ENCODE measurements at places on chromosomes 3 and 15.
A peak's percentile ranks its signal among the peaks of the same experiment; 100 is the strongest.

DNA sequence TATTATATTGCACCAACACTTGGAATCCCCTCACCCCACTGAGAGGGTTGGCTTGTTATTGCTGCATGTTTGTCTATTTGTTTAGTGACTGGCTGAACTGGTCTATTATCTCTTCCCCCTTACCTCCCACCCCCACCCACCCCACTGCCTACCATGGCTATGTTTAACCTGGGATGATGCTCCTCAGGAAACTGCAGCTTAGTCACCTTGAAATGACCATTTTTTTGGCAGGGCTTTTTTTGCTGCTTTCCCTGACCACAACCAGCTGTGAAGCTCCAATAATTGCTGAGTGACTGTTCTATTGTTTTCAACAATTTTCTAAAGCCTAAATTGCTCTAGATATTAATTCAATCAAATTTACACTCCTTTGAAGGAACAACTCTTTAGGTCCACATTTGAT lies 137.9 kb upstream of the CADM2 start:
- no peak for DNase-seq

DNA sequence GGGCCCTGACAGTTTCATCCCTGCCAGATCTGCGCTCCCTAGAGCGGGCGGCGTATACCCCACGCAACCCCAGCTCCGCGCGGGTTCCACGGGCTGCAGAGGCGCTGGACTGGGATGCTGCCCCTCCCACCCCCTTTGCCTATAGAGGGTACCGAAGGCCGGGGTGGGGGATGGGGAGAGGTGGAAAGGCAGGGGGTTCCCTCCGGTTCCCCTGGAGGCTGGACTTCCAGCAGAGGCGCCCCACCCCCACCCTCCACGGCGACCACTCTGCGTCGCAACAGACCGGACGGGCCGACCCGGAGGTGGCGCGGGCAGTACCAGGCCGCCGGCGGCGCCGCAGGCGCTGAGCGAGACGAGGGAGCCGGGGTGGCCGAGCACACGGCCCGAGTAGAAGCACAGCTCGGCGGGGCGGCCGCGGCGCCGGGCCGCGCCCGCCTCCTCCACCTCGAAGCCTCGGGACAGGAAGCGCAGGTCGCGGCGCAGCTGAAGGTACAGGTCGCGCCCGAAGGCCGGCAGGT lies 995 bp downstream of the ADAMTS17 start:
- DNase-seq: no peak

DNA sequence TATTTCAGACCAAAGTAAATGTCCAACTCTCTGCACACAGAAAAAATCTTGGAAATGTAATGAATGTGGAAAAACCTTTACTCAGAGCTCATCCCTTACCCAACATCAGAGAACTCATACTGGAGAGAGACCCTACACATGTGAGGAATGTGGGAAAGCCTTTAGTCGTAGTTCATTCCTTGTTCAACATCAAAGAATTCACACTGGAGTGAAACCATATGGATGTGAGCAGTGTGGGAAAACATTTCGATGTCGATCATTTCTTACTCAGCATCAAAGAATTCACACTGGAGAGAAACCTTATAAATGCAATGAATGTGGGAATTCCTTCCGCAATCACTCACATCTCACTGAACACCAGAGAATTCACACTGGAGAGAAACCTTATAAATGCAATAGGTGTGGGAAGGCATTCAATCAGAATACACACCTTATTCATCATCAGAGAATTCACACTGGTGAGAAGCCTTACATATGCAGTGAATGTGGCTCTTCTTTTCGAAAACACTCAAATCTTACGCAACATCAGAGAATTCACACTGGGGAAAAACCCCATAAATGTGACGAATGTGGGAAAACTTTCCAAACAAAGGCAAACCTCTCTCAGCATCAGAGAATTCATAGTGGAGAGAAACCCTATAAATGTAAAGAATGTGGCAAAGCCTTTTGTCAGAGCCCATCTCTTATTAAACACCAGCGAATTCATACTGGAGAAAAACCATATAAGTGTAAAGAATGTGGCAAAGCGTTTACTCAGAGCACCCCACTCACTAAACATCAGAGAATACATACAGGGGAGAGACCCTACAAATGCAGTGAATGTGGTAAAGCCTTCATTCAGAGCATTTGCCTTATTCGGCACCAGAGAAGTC lies 8.0 kb upstream of the ZNF501 start:
- DNase-seq: no peak

DNA sequence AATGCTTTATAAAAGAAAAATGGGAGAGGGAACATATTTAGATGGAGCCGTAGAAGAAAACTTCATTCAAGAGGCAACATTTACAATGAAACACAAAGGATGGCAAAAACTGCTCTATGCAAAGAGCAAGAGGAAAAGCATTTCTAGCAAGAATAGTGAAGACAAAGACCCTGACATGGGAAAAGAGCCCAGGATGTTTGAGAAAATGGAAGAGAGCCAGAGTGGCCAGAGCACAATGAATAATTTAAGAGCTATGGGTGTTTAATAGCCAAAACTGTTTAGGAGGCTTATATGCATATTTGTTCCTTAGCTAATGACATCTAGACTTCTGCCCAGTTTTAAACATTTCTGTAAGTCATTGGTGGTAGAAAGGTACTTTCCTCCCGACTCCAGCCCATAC lies 25.4 kb upstream of the SEMA6D start:
- no peak for DNase-seq

DNA sequence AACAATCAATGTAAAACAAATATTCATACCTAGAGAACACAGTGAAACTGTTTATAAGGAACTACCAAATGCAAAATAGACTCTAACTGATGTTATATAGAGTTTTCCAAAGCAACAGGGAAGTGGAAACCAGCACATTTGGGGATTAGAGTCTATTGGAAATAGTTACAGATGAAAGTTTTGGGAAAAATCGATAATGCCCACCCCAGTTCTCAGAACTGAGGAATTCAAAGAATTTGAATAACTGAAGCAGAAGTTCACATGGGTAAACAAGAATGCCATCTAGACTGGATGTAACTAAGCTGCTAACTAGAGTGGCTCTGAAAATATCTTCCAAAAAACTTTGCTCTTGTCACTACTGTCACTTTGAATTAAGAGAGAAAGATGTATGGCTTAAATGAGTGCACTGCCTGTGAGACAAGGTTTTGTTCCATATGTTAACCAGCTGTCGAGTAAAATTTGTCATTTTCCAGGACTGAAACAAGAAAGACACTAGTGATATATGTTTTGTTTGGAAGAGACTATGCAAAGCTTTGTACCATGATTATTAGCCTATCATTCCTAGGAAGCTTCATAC lies 9.2 kb upstream of the DENND4A start:
- DNase-seq: no peak

DNA sequence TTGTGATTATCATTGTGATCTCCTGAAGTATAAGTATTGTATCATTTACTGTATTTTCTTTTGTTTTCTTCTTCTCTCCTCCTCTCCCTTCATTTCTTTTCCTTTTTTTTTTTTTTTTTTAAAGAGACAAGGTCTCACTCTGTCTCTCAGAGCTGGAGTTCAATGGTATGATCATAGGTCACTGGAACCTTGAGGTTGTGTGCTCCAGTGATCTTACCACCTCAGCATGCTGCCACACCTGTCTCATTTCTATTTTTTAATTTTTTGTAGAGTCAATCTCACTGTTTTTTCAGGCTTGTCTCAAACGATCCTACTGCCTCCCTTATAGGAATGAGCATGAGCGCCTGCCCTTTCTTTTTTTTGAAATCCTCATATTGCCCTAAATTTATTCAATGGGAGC lies 23.4 kb downstream of the NMD3 start:
- DNase-seq: no peak

DNA sequence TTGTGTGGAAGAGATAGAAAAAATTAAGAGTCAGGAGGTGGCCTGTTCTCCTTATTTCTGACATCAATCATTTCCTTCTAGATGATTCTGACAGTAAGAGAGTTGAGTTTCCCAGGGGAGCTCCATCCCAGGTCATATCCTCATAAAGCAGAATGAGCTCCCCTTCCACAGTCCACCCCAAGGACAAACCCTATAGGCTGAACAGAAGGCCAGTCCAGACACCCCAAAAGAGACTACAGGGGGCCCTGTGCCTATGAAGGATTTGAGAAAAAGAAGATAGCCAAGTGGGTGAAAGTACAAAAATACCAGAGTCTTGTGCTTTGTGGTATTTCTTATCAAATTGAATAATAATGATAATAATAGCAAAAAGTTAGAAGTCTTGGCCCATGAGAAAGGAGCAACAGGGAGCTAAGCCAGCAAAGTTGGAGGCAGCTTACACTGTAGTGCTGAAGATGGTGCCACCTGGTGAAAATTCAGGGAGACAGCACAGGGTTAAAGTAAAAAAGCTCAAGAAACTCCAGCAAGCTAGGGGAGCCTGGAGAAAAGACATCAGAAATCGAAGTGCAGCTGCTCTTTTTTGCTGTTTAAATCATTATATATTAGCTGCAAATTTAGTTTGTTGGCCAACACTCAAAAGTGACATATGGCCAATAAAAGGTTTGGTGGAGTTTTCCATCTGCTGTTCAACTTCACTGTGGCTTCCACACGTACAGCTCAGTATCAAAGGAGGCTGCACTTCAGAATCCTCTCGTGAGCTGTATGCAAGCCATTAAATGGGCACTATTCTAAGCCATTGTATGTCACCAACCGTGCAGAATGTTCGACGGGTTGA lies 35.8 kb upstream of the SLC24A5 start:
- DNase-seq: no peak

DNA sequence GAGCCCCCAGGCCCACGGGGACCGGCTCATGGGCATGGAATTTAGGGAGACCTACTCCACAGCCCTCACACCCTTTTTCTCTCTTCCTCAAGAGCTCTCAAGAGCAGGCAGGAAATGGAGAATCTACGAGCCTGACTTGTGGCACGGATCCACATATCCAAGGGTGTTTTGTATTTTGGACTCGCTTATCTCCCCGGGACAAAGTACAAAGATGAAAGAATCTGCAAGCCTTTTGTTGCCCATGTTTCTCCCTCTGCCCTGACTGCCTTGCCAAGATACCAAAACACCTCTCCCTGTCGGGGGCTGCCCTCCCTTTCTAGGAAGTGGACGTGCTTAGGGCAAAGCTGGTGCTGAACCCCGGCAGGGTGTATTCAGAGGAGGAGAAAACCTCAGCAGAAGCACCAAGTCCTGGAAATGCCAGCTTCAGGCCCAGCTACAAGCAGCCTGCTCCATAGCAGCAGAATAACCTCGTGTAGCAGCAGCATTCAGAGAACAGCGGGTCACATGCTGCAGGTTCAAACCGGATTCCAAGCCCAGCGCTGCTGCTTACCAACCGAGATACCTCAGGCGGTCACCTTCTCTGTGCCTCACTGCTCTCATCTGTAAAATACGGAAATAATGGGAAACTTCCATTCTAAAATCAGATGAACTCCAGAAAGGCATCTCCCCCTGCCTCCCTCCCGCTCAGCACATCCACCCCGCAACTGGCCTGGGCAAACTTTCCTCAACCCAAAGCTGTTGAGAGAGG lies 35.2 kb downstream of the DNASE1L3 start:
- DNase-seq: peak; percentile 67

GRCh38 chr15:33292717-33293307 lies 18.0 kb upstream of the RYR3 start:
- peak; percentile 66 for DNase-seq

DNA sequence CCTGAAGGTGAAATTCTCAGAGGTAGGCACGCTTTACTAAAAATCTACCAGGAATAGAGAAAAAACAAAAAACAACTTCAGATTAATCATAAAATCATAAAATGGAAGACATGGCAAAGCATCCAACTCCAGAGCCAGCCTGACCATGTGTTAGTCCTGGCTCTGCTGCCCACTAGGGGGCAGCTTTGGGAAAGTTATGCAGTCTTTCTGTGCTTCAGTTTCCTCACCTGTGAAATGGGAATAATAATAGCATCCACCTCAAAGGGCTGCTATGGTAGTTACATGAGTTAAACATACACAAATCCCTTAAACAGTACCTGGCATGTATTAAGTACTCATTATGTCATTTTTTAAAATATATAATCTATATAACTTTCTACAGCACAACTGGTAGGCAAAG lies 52.3 kb downstream of the WNT5A start:
- DNase-seq: no peak

DNA sequence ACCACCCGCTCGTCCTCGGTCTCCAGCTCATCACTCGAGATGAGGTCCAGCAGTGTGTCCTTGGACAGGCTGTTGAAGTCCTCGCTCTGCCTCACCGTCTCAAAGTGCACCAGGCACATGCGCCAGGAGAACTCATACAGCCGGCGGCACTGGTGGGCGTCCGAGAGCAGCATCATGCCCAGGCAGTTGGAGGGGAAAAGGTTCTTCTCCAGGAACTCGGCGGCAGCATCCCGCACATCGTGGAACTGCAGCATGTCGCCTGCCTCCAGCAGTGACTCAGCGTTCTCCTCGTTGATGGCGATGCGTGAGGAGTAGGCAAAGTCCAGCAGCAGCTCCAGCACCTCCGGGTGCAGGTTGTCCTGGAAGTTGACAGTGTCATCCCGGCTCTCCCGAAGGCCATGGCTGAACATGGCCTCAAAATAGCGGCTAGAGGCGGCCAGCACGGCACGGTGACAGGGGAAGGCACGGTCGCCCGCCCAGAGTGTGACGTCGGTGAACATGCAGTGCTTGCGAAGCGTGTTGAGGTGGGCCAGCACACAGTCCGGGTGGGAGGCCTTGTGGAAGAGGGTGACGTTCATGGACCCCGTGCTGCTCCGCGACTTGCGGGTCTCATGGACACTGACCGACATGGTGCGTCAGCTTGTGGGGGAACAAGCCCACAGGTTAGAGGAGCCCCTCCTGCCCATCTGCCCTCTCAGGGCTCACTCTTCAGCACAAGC lies 25.4 kb downstream of the KLHL25 start:
- no peak for DNase-seq

- DNase-seq: no peak
Measured at GRCh38 chr3:135918600-135918999, 46.9 kb upstream of the PPP2R3A start.

- no peak for DNase-seq
Measured at GRCh38 chr3:108546692-108547091, 36.3 kb upstream of the MYH15 start.

DNA sequence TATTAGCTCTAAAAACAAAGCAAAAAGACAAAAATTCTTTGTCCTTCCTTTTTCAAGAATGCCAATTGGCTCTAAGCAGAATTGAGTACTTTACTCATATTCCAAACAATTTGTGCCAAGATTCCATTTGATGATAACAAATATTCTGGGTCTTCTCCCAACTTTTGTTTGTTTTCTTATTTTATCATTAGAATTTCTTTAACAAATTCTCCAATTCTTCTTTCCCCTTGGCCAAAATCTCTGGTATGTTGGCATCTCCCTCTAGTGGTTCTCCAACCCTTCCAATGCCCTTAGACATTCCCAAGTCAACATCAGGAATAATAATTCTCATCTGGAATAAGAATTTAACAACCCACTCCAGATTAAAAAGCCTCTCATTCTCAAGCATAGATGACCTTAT lies 5.3 kb downstream of the CPOX start:
- no peak for DNase-seq

- DNase-seq: no peak
Measured at GRCh38 chr3:126494204-126494969, 18.7 kb upstream of the ZXDC start.

GRCh38 chr3:121914081-121914998 lies 20.1 kb downstream of the SLC15A2 start:
- no peak for DNase-seq

All from sigmoid colon (tissue), 7 donors.